ENCODE measurements at places on chromosomes 13 and 19. TPM values are rescaled to one million over a fixed set of nuclear protein-coding genes. Genes with fewer than 3 reads are reported as not detected.

DNA sequence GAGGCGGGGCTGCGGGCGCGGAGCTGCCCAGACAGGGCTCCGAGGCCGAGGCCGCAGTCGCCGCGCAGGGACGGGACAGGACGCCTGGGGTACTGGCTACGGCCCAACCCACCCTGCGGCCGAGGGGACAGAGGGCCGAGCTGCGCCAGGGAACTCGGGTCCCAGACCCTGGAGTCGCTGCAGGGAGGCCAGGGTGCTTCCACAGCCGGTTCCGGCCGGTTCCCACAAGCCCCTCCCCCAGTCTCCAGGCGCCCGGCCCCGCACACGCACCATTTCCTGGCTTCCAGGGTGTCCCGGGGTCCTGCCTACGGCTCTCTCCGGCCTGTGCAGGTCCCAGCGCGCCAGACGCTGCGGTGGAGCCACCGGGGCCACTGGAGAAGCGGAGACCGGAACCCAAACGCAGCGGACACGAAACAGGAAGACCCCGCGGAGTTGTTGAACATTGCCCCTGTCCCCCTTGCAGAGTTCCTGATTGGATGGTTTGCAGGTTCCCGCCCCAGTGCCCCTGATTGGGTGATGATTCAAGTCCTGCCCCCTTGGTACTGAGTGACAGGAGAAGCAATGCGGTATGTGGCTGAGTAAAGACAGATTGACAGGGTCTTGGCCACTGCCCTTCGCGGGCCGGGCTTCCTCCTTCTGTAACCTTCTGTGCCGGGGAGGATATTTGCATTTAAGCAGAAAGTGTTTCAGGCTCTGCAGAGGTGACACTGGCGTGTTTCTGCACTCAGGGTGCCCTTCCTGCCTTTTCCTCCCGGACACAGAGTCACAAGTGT lies at the start of gene ZNF564:
Gene ZNF564, minus strand, starts transcription at position 423 of the 773 bp plus-strand sequence. Its CDS starts 150 bp downstream, at position 273.
- peak; percentile 96 for DNase-seq

GRCh38 chr13:50375792-50376191 lies 360.5 kb downstream of the KCNRG start:
- DNase-seq: no peak

STAP2 gene
- 131 TPM for total RNA-seq

TTYH1 gene
- 4.4 TPM for total RNA-seq

BORA gene
- 6.4 TPM for total RNA-seq

All from esophagus squamous epithelium (tissue), 5 donors.